ENCODE measurements at places on chromosomes 5 and 9. TPM values are rescaled to one million over a fixed set of nuclear protein-coding genes. Genes with fewer than 3 reads are reported as not detected.

DNA sequence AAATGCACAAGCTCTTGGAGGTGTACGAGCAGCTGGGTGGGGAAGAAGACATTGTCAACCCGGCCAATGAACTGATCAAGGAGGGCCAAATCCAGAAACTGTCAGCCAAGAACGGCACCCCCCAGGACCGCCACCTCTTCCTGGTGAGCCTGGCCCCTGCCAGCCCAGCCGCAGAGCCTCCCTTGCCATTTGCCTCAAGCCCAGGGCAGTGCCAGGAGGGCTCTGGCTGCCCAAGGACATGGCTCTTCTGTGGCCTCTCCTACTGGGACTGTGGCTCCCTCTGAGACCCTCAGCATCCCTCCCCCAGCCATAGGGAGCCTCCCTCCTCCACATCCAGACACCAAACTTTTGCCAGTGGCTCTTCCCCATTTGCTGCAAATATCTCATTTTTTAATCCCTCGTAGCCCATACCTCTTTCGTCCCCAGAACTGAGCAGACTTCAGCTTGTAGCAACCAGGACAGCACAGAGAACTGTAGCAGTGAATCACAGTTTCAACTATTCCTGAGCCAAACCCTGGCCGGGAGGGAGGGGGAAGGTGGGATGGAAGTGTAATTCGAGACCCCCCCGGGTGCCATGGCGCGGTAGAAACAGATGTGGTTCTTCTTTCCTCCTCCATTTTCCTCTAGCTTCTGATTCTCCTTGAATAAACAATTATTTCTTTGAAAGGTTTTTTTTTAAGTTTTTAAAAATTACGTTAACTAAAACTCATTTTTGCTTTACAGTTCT lies 44.5 kb upstream of the SUSD3 start:
- no peak for DNase-seq

DNA sequence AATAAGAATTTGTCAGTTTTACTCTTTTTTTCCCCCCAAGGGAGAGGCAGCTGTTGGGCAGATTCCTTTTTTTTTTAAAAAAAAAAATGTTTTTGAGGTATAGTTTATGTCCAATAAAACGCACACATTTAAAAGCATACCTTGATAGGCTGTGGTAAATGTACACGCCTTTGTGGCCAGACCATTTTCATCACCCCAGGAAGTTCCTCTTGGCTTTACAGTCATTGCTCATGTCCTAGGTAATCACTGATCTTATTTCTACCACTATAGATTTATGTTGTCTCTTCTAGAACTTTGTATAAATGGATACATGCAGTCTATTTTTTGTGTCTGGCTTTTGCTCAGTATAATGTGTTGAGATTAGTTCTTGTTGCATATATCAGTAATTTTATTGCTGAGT lies 9.8 kb downstream of the SUB1 start:
- H3K4me1 ChIP-seq: peaks cover 72% of the 10 kb centered on the region
- H3K36me3 ChIP-seq: peaks cover 73% of the 10 kb centered on the region

- DNase-seq: no peak
- H3K27me3 ChIP-seq: peaks cover 6% of the 10 kb centered on the region
- no peaks in the 10 kb centered on the region for H3K36me3 ChIP-seq
- H3K4me1 ChIP-seq: no peaks in the 10 kb centered on the region
- no peak overlapping the region for H3K27ac ChIP-seq
Observed at GRCh38 chr9:77133011-77133410, 44.3 kb upstream of the VPS13A start.

GRCh38 chr5:127063257-127063913 lies 9.9 kb downstream of the C5orf63 start:
- DNase-seq: no peak
- peaks cover 4% of the 10 kb centered on the region for H3K36me3 ChIP-seq
- no peak overlapping the region for H3K4me3 ChIP-seq
- no peak overlapping the region for H3K27ac ChIP-seq
- H3K4me1 ChIP-seq: peaks cover 26% of the 10 kb centered on the region

- peaks cover 38% of the 10 kb centered on the region for H3K36me3 ChIP-seq
- H3K4me1 ChIP-seq: peaks cover 6% of the 10 kb centered on the region
- no peaks in the 10 kb centered on the region for H3K27me3 ChIP-seq
Observed at GRCh38 chr5:10266137-10266536, 16.1 kb downstream of the CCT5 start.

GRCh38 chr5:124252191-124252638 lies 494.2 kb downstream of the ZNF608 start:
- no peaks in the 10 kb centered on the region for H3K27me3 ChIP-seq
- H3K36me3 ChIP-seq: no peaks in the 10 kb centered on the region
- no peaks in the 10 kb centered on the region for H3K4me1 ChIP-seq

DNA sequence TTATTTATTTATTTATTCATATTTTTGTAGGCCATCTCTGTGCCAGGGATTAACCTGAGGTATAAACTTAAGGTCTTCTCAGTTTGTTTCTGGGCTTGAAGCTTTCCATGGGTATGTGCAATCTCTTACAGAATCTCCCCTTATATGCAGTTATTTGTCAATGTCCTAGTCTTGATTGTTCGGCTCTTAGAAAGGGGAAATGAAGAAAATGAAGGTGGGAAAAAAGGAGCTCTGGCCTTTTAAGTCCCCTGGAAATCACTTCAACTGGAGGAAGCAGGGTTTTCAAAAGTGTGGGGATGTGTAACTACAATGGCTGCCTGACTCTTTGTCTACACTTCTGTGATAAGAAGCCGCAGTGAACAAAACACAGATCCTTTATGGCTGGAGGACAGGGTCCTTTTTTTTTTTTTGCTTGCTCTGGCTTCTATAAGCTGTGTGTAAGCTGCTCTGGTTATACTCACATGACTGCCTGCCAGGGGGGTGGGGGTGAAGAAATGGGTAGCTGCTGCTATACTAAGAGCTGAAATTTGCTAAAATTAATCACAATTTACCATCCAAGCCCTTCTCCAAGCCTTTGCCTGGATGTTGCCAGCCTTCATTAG lies 33.7 kb downstream of the CENPP start:
- no peak overlapping the region for H3K27ac ChIP-seq
- H3K27me3 ChIP-seq: peaks cover 2% of the 10 kb centered on the region
- no peak for DNase-seq
- no peak overlapping the region for H3K4me3 ChIP-seq
- peaks cover 26% of the 10 kb centered on the region for H3K36me3 ChIP-seq

TXNDC8 gene
- not detected for total RNA-seq

TRAF1 gene
- 138 TPM for total RNA-seq

- no peaks in the 10 kb centered on the region for H3K27me3 ChIP-seq
- H3K4me3 ChIP-seq: peak overlapping the region; percentile 82
- H3K36me3 ChIP-seq: peaks cover 21% of the 10 kb centered on the region
- peak overlapping the region; percentile 96 for H3K27ac ChIP-seq
Observed at GRCh38 chr9:33159777-33160127, 7.4 kb downstream of the B4GALT1 start.

GRCh38 chr5:97553604-97554452 lies 370.8 kb upstream of the RIOK2 start:
- H3K27me3 ChIP-seq: peaks cover 9% of the 10 kb centered on the region
- H3K4me3 ChIP-seq: no peak overlapping the region
- H3K27ac ChIP-seq: no peak overlapping the region
- H3K4me1 ChIP-seq: peaks cover 1% of the 10 kb centered on the region
- DNase-seq: no peak

BARHL1 gene
- total RNA-seq: not detected

DNA sequence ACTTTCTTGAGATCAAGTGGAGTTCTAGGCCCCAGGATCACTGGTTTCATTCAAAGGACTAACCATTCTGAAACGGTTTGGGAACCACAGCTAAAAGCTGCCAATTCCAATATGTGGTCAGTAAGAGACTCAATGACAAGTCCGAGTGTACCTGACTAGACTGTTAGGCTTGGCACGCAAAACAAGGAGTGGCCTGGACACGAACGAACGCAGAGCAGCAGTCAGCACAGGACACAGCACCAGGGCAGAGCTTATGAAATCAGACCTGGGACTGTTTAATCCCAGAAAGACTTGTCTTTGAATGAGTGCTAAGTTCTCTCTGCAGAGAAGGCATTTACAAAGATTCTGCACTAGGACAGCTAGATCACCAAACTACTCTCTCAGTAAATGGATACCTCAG lies 213.8 kb downstream of the GAPVD1 start:
- H3K27me3 ChIP-seq: no peaks in the 10 kb centered on the region
- no peak overlapping the region for H3K27ac ChIP-seq
- H3K4me1 ChIP-seq: peaks cover 4% of the 10 kb centered on the region
- no peak overlapping the region for H3K4me3 ChIP-seq

All from activated T-helper 1 cell treated with anti-CD3 and anti-CD28 coated beads, Interleukin-12 subunit alpha, Interleukin-12 subunit beta, Interleukin-2, Interleukin-4 antibody, amounts not matched to agents 30 ng/mL and 10 ng/mL and 1 ng/mL, durations not matched to agents 14 hours and 24 hours and 36 hours (primary cell).